Neural cell (in vitro differentiated cells): ENCODE measurements at places on chromosomes 3 and 15. TPM values are rescaled to one million over a fixed set of nuclear protein-coding genes. Genes with fewer than 3 reads are reported as not detected.

DPPA4 gene
- 1.2 and 1.6 TPM in 2 replicates for polyA plus RNA-seq

SLC30A4 gene
- polyA plus RNA-seq, result 6.7 and 7.1 TPM in 2 replicates

GOLGA8S gene
- polyA plus RNA-seq, result not detected in 2 replicates

THSD4 gene
- 0.46 and 1.3 TPM in 2 replicates for polyA plus RNA-seq

SH3GL3 gene
- polyA plus RNA-seq, result 85.8 and 104 TPM in 2 replicates

HIGD1A gene
- 303 and 350 TPM in 2 replicates for polyA plus RNA-seq

PPM1M gene
- 1.1 and 1.6 TPM in 2 replicates for polyA plus RNA-seq
